ENCODE measurements at places on chromosomes 3 and 15.

DNA sequence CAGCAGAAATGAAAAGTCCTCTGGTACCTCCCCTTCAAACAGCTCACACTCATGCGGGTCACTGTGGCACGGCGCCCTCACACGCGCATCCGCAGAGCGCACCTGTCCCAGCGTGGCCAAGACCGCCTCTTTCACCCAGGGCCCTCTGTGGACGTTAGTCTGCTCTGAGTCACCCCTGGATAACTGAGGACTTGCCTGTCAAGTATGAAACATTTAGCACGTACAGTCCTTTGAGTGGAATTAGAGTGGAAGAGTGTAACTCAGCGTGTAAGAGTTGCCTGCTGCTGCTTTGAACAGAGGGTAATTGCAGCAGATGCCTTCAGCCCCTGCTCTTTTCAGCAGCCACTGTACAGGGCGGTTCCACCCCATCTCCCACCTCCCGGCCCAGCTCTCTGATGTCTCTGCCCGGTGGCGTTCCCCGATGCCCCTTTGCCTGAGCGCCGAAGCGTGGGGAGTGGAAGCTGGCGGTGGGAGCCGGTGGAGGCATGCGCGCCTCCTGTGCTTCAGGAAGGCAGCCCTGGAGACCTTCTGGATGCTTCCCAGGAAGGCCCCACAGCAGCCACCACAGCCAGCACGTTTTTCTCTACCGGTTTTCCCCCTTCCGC is 23.0 kb downstream of the CPN2 start:
- no peak for DNase-seq

- no peak for DNase-seq
Measured at GRCh38 chr3:195450731-195451229, 8.0 kb upstream of the ACAP2 start.

DNA sequence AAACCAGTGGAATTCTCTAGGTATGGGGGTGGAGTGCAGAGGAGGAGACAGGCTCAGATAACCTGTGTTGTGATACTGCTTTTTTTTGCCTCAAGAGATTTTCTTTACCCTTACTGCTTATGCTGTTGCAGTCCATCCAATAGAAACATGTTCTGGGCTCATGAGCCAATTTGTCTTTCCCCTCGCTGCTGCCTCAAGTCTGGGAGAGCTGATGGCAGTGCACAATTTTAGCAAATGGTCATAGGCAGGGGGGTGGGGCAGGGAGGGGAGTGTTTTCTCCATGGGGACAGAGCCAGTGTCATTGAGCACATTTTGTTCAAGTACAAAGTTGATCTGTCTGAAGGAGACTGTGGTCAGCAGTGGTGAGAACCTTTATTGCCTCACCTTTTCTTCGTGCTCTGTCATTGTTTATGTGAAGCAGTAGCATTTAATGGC is 134.9 kb downstream of the MBNL1 start:
- DNase-seq: no peak

GRCh38 chr3:189833996-189834395 is 202.8 kb downstream of the TP63 start:
- no peak for DNase-seq

- no peak for DNase-seq
Measured at GRCh38 chr3:14768182-14768790, 50.5 kb upstream of the FGD5 start.

DNA sequence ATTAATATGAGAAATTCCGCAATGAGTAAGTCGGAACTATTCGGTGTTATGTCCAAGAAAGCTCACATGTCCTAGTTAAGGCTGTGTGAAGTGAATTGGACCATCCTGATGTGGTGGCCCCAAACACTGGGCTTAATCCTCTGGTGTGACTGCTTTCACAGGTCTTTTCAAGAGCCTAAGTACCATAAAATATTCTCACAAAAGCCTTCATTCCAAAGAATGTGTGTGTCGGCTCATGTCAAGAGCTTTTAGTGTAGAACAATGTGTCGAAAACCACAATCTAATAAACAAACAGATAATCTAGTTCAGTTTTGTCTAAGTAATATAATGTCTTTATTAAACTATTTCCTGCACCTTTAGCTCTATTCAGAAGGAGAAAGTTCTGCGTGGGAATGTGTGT is 311.4 kb downstream of the LPP start:
- no peak for DNase-seq

DNA sequence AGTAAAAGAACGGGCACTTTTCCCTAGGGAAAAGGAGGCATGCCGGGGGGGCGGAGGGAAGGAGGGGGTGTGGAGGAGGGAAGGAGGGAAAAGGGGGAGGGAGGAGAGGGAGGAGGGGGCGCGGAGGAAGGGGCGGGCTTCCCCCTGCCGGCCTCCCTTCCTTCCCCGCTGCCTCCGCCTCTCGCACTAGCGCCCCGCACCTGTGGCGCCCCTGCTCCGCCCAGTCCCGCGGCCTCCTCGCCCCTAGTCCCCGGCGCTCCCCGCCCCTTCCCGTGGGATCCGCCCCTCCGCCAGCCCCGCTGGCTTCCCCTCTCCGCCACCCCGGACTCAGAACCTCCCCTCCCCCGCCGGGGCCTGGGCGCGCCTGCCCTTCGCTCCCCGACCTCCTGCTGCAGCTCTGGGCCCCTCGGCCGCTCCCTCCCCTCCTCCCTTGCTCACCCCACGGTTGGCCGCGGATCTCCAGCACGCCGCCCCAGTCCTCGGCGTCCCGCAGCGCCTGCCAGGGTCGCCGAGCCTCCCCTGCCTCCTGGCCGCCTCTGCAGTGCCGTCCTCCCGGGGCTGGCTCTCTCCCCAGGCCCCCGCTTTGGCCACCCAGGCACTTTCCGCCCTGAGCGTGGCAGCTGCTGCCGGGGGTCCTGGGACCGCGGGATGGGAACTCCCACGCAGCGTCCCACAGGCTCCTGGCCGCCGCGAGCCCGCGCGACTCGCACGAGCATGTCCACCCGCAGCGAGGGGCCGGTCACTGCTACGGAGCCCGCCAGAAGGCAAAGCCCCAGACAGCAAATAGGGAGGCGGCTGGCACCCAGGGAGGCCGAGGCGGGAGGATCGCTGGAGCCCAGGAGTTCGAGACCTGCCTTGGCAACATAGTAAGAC is 147.4 kb downstream of the TJP1 start:
- DNase-seq: no peak

DNA sequence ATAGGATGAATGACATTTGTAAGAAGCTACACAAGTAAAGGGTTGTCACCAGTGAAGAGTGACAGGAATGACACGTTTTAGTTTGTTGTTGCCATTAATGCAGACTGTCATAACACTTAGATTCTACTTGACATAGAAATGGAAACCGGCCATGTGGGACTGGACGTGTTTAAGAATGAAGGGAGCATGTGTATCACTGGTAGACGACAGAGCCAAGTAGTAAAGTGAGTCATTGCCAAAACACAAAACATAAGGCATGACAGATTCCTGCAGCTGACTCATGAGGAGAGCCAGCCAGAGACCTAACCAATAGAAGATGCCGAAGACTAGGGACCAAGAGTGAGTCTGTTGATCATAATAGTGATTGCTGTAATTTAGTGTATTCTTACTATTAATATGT is 106.2 kb upstream of the PLAAT1 start:
- DNase-seq: no peak

DNA sequence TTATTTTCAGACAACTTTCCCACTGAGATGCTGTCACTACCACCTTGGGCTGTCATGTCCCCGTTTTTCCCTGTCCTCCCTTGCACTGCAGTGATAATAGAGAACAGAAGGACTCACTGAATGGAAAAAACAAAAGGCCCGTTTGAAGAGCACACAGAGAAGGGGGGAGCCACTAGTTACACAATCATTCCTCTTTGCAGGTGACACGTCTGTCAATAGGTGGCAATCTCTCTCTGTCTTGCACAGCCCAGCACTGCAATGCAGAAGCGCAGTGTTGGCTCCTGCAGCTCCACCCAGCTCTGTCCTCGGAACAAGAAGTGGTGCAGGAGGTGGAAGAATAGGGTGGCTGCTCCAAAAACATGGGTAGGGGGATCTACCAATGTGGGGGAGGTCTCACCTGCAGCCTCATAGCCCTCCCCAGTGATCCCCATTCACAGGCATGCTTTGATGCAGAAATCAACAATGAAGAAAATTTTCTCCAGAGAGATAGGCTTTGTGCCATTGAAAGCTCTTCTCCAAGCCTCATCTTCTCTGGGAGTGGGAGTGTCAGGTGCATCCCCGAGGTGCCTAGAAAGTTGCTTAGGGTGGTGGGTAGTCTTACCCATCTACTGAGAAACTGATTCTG is 31.8 kb downstream of the FSTL1 start:
- DNase-seq: peak; percentile 74

DNA sequence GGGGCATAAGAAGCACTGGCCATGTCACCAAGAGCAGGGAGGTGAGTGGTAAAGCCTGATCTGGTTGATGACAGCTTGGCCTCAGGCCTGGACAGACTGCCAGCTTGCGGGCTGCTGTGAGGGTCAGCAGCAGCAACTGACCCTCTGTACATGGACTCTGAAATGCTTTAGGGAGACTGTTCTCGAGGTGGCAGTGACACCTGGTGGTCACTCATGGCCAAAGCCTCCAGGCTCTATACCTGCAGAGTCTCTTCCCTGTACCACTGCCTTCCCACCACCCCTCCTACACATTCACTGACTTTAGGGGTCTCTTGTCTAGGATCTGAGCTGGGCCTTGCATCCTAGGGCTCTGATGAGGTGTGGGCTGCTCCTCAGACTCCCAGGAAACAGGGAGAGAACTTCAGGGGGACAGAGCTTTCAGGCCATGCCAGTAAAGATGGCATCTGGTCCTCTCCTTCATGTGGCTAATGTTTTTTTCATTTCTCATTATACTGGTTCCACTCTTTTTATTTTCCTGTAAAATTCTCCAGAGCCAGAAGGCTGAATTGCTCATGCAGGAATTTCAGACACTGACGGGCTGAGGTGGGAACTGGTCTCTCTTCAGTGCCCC is 17.2 kb upstream of the TIMP4 start:
- no peak for DNase-seq

DNA sequence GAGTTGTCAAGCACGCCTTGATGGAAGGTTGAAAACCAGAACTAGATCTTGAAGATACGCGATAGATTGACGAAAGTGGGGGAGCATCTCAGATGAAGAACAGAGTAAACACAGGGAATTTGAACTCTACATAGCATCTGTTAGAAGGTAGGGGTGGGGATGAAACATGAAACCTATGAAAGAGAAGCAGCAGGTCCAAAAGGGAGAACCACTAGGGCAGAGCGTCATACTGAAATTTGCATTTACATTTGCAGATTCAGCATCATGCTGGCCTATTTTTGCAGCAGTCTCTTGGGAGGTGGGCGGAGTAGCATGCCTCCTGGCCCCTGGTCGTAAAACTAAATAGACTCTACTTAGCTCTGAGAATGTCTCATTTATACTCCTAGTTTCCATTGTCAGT is 46.1 kb upstream of the RASGRP1 start:
- no peak for DNase-seq

GRCh38 chr3:114848643-114849350 is 298.3 kb downstream of the ZBTB20 start:
- DNase-seq: no peak

GRCh38 chr15:48671103-48672022 is 25.9 kb upstream of the FBN1 start:
- DNase-seq: no peak

DNA sequence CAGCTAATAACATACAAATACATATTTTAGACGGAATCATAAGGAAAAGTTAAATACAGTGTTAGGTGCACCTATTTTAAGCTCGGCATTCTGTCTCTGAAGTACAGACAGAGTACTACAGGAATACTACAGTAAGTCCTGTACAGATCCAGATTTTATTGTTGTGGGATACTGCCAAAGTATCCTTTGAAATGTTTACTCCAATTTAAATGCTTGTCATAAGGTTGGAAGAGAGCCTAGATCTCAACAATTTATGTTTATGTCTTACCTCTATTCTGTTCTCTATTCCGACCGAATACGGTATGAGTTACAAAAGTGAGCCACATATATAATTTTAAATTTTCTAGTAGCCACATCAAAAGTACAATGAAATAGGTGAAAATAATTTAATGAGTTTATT is 25.3 kb downstream of the PLD1 start:
- DNase-seq: no peak

GRCh38 chr15:63905131-63905530 is 71.4 kb upstream of the HERC1 start:
- DNase-seq: no peak

GRCh38 chr3:40623567-40623966 is 98.8 kb downstream of the ZNF621 start:
- no peak for DNase-seq

All from DMS153 (cell line).